DMS79 (cell line): ENCODE measurements at places on chromosomes 1 and 21.

DNA sequence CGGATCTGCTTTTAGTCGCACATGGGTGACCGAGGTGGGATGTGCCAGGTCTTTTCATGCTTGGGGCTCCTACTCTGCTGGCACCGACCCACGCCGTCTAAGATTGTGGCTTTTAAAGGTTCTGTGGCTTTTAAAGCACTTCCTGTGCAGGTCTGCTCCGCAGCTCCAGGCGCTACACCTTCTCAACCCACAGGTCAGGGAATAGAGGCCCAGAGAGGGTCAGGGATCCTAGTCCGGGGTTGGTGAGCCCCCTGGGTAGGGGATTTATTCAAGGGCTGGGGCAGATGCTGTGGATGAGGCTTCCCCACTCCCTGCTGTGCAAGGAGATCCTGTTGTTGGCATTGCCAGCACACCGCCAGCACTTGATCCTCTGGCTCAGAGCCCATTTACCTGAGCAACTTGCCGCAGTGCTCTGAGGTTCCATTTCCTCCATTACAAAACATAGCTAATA lies 212.8 kb upstream of the RAB4A start:
- DNase-seq = peak; percentile 91

DNA sequence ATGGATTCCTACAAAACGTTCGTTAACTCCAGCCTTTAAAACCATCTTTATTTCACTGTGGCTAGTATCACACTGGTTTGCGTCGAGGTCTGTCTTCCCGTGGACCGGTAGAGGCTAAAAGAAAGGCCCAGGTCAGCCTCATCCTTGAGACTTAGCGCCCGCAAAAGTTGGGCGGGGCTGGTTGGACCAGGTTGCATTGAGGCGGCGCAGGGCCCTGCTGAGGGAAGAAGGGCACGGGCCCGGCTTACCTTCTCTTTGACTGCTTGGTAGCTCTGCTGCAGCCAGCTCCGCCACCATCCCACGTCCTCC lies 455 bp downstream of the BSDC1 start:
- DNase-seq = no peak

DNA sequence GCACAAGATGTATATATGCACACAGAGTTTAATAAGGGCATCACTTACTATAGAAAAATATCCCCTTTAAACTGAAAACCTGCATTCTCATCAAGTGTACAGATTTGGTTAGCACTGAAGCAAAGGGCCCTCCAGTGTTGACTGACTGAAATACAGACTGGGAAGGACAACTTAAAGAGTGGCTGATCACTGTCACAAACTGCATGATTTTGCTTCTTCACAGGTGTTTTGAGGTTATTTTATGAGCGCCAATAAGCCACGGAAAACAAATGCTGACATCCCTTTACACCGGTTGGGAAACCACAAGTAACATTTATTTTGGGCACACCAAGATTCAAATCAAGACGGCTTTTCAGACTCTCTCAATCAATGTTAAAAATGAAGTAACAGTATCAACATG lies 30.9 kb upstream of the RAP1GAP start:
- DNase-seq = no peak

- no peak for DNase-seq
These were observed 180.2 kb downstream of the NR5A2 start for GRCh38 chr1:200207711-200208126.

- no peak for DNase-seq
These were observed 98.1 kb upstream of the CXADR start for GRCh38 chr21:17414766-17415165.

- DNase-seq = no peak
These were observed 12.3 kb upstream of the CDC42 start for GRCh38 chr1:22040286-22040623.

- DNase-seq = no peak
These were observed 18.0 kb downstream of the CD244 start for GRCh38 chr1:160844447-160845232.

DNA sequence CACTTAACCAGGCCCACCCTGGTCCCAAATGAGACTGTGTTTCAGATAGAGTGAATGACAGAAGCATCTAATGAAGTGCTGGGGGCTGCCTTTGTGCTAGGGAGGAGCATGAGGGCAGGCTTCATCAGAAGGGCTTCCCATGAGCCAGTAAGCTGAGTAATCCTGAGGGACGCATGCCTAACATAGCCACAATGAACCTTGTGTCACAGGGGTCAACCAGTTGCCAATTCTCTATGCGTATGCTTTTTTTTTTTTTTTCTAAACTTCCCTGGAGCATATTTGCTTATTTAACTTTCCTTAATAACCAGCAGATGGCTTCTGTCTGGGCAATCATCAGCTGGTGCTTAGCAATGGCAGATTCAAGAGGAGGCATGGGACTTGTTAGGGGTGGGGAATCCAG lies 25.5 kb upstream of the CYP2J2 start:
- no peak for DNase-seq

- DNase-seq = no peak
These were observed 147.5 kb downstream of the TRABD2B start for GRCh38 chr1:47849591-47850261.

DNA sequence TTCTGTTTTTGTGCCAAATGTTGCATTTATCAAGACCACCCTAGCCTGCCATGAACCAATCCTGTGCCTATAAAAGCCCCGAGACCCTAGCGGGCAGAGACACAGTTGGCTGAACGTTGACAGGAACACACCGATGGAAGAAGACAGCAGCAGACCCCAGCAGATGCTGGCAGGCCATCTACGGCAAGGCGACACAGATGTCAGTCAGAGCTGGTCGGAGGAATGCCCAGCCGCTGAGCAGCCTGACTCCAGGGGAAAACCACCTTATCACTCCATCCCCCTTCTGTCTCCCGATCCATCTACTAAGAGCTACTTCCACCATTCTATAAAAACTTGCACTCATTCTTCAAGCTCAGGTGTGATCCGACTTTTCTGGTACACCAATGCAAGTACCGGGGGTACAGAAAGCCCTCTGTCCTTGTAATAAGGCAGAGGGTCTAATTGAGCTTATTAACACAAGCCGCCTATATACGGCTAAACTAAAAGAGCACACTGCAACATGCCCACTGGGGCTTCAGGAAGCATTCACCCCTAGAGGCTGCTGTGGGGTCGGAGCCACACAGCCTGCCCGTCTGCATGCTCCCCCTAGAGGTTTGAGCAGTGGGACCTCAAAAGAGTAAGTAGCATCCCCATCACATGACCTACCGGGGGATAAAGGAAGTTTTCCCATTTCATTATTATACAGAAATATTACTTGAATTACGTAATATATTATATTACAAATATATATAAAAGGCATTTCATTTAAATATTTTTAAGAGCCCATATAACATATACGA lies 1156.3 kb upstream of the B3GALT2 start:
- DNase-seq = no peak

GRCh38 chr1:214414691-214415090 lies 133.7 kb downstream of the SMYD2 start:
- no peak for DNase-seq

- DNase-seq = peak; percentile 21
These were observed 5.5 kb downstream of the PTP4A2 start for GRCh38 chr1:31932491-31933316.

DNA sequence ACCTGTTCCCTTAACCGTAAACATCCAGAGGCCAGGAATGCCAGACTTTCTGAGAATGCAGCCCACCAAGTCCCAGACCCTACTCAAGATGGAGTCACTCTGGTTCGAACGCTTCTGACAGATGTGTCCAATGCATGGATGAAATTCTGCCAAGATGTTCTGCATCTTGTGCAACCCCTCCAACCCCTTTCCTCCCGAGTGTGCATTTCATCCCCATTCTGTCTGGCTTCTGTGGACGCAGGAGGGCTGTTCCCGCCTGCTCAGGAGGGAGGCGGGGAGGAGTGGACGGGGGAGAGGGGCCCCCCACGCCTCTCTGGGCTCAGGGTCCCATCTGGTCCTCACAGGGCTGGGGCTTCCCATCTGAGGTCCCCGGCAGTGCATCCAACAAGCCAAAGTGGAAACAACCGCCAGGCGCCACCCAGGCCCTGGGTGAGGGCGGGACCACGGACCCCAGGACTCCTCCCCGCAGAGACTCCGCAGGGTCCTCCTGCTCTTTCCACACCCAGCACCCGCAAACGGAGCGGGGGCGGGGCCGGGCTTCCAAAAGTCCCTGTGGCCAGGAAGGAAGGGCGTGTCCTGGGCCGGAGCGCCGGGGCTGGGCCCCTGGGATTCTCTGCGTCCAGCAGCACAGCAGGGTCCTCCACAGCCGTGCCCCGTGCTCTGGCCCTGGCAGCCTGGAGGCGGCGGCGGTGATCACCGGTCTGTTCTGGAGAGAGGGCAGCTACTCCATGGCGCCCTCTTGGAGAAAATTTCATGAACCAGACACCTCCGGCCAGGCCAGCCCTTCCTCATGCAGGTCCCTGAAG lies 27.8 kb upstream of the SUMO3 start:
- DNase-seq = no peak

- DNase-seq = no peak
These were observed 22.4 kb upstream of the ZBTB18 start for GRCh38 chr1:244028701-244029100.
